ENCODE measurements at places on chromosomes 16 and 17. TPM values are rescaled to one million over a fixed set of nuclear protein-coding genes. Genes with fewer than 3 reads are reported as not detected.

DNA sequence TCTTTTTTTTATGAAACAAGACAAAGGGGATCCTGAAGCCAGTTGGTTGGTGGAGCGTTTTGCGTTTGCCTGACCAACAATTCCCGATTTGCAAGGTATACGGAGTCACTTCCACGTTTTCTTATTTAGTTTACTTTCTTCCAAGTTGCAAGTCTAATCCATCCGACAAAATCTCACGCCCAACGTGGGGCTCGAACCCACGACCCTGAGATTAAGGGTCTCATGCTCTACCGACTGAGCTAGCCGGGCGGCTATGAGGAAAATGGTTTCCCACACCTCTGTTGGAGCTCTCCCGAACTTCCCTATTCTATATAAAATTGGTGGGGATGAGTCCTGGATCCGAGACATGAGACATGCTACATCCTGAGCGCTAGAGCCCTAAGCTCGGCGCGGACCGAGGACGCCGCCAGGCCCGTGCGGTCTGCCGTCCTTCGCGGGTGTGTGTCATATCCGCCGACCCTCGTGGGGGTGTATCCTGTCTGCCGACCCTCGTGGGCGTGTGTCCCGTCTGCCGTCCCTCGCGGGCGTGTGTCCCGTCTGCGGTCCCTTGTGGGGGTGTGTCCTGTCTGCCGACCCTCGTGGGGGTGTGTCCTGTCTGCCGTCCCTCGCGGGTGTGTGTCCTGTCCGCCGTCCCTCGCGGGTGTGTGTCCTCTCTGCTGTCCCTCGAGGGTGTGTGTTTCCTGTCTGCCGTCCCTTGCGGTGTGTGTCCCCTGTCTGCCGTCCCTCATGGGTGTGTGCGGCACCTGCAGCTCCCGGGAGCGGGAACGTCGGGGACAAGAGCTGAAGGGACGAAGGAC lies 22.6 kb downstream of the ZNF213 start:
- DNase-seq: peak; percentile 63

DNA sequence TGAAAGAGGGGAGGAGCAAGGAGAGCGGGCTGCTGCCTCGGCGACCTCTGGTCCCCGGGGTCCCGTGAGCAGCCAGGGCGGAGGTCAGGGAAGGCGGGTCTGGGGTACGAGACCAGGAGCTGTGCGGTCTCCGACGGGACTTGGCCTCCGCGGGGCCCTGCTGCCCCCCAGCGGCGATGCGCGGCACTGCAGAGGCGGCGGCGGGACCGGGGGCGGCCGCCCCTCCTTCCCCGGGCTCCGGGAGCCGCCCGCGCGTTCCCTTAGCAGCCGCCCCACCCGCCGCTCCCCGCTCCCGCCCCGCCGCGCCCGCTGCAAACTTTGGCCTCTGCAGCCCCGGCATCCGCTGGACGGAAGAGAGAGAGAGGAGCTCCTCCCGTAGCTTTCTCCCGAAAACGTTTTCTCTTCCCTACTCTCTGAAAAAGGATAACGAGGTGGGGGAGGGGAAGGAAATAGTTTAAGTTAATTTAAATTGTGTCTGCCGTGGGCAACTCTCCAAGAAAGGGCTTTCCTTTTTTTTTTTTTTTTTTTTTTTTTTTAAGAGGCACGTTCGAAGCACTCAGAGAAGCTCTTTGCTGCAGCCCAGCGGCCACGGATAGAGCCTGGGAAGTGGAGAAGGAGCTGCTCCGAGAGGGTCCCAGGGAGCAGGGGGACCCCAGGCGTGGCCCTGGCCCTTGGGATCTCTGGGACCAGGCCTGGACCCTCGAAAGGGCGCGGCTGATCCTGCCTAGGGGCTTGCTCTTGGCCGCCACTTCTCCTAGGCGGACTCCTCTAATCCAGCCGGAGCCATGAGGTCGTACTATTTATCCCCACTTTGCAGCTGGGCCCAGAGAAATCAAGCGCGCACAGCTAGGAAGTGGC lies 43.2 kb downstream of the C16orf82 start:
- no peak for DNase-seq

The PER1 gene
- total RNA-seq: 19.4 TPM

- DNase-seq: no peak
These were observed 190.2 kb upstream of the GSE1 start for GRCh38 chr16:85422632-85423550.

DNA sequence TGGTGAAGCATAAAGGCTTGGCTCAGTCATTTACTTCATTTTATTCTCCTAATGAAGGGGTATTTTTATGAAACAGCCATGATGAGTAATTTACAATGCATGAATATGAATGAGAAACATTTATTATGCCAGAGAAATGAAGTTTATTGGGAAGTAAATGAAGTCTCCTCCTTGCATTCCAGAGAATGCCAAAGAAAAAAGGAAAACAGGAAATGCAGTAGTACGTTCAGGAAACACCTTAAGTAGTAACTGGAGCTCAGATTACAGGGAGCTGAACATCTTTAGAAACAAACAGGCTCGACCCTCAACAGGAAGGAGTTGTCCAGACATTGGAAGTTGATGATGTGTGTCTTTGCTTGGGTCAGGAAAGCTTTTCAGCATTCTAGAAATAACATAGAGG lies 4.6 kb downstream of the KRT34 start:
- no peak for DNase-seq

- no peak for DNase-seq
These were observed 33.5 kb upstream of the CBX4 start for GRCh38 chr17:79872762-79873161.

DNA sequence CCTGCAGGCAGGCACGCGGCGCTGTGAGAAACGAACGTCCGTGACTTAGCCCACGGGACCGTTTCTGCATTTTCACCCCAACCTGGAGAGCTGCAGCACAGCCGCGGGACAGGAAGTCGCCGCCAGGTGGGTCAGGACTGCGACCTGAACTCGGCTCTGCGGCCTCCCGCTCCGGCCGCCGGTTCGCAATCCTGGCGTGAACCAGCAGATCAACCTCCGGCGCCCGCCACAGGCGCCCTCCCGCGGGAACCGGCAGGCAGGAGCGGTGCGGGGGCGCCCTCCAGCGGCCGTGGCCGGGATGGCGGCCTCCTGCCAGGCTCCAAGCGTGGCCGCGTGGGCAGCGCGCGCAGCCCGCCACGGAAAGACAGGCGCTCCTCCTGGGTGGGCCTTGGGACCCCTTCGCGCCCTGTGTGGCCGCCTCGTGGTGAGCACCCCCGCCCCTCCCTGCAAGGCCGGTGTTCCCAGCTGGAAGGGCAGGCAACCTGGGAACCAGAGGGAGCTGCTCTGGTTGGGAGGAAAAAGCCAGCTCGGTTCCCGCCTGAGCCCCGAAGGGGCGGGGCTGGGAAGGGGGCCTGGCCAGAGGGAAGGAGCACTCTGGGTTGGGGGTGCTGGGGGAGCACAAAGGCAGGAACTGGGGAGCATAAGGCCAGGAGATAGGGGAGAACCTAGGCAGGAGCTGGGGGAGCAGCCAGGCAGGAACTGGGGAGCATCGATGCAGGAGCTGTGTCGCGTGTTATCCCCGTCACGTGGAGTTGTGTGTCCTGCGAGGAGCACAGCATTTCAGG lies 28.2 kb downstream of the ACTG1 start:
- DNase-seq: no peak

- DNase-seq: no peak
These were observed 12.1 kb downstream of the TTLL6 start for GRCh38 chr17:48804936-48805411.

The TNS4 gene
- 0.34 TPM for total RNA-seq

DNA sequence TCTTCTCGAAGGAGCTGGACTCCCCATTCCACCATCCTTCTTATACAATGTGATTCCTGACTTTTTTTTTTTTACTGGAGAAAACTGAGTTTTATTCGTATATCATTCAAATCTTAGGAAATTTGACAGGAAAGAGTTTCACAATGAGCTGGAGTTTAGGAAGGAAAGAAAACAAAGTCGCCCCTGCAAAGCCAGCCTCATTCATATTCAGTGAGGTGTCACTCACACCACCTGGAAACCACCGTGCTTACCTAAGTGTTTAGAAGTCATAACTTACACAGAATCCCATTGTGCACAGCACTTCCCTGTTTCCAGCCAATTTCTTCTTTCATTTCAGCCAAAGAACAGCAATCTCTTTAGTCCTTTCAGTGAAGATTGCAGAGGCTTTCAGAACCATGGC lies 90.3 kb upstream of the CHMP6 start:
- DNase-seq: no peak

- no peak for DNase-seq
These were observed 96.3 kb upstream of the CHMP6 start for GRCh38 chr17:80895366-80895765.

DNA sequence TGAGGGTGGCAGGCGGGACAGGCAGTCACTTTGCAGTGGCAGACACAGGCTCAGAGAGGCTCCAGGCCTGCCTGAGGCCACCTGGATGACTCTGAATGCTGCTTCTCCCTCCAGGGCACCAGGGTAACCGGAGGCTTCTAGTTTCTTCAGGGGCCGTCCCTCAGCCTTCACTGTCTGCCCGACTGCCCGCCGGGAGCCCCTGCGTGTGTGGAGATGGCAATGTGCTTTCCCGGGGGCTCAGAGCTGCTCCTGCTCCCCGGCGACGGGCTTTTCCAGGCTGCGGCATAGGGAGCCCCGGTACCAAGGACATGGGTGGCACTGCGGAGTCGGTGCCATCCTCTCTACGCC lies 51.5 kb downstream of the CBFA2T3 start:
- no peak for DNase-seq

The SEPTIN12 gene
- total RNA-seq: not detected

DNA sequence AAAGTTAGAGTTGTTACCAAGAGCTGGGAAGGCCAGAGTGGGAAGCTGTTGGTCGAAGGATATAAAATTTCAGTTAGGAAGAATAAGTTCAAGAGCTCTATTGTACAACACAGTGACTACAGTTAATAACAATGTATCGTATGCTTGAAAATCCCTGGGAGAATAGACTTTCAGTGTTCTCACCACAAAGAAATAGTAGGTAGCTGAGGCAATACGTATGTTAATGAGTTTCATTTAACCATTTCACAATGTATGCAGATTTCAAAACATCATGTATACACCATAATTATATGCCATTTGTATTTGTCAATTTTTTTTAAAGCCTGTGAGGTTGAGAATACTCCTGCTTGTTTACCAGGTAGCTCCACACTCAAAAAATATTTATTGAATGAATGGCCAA lies 41.5 kb upstream of the MYOCD start:
- DNase-seq: no peak

DNA sequence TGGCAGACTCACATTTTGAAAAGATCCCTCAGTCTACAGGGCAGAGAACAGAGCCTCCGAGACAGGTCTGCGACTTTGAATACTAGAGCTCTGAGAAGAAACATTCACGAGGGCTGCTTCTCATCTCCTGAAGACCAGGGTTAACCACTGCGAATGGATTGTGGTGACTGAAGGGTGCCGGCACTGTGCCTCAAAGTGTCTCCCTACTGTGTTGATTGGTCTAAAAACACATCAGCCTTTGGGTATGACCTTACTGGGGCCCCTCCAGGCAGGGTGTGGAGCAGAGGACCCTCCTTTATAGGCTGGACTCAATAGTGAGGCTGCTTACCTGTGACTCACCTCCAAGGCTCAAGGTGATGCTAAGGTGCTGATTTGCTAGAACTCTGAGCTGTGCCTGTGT lies 2.6 kb upstream of the LGALS9 start:
- no peak for DNase-seq

DNA sequence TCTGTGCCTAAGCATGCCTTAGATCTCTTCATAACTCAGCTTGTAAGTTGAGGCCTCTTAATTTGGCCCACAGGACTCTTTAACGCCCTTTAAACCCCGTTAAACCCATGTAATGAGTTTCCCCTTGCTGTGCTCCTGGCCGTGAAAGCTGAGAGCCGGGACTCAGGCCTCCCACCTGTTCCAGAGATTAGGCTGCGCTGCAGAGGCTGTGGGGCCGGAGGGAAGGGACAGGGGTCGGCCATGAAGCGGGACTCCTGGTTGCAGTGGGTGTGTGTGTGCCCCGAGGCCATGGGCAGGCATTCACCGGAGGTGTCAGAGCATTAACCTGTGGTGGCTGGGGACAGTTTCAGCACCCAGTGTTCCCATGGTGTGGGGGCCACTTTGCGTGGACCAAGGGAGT lies 150.8 kb upstream of the IRX3 start:
- DNase-seq: no peak

The KRT20 gene
- not detected for total RNA-seq

- DNase-seq: no peak
These were observed 71.6 kb downstream of the GSG1L start for GRCh38 chr16:27991876-27992275.

The UMOD gene
- total RNA-seq: 0.07 TPM

DNA sequence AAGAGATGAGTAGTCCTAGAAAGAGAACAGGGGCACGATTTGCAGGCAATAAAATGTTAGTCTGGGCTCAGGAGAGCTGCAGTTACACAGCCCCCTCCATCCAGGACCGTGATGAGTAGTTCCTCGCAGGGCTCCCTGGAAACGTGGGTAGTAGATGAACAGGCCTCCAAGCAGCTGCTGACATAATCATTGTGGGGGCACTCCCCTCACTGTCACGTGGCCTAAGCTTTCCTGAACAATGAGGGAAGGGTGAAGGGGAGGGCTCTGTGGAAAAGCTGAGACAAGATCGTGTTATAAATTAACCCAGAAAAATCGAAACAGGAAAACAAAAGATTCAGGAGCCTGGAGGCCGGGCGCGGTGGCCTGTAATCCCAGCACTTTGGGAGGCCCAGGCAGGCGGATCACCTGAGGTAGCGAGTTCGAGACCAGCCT lies 1.3 kb upstream of the PER1 start:
- peak; percentile 95 for DNase-seq

- DNase-seq: no peak
These were observed 5.0 kb upstream of the SALL1 start for GRCh38 chr16:51155820-51156806.

GRCh38 chr16:71297341-71297634 lies 8.1 kb upstream of the CMTR2 start:
- no peak for DNase-seq

DNA sequence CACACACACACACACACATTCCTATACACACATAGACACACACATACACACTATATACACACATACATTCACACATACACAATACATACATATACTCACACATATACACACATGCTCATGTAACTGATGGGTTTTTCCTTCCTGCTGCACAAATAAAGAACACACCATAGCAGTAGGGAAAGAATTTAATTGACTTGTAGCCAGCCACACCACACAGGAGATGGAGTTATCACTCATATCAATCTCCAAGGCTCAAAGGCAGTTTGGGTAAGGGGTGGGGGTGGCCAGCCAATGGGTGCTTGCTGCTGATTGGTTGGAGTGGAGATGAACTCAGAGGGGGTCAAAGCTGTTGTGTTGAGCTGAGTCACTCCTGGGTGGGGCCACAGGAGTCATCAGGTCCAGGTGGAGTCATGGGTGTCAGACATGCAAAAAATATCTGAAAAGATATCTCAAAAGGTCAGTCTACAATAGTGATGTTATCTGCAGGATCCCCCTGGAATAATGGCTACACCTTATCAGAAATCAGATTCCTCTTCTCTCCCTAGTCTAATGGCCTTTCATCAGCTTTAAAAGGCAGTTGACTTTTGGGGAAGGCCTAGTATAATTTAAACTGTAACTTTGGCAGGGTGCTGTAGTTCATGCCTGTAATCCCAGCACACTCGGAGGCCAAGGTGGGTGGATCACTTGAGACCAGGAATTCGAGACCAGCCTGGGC lies 46.1 kb downstream of the WSB1 start:
- no peak for DNase-seq

All from kidney epithelial cell (primary cell).